ENCODE measurements at places on chromosomes 1 and 21.

DNA sequence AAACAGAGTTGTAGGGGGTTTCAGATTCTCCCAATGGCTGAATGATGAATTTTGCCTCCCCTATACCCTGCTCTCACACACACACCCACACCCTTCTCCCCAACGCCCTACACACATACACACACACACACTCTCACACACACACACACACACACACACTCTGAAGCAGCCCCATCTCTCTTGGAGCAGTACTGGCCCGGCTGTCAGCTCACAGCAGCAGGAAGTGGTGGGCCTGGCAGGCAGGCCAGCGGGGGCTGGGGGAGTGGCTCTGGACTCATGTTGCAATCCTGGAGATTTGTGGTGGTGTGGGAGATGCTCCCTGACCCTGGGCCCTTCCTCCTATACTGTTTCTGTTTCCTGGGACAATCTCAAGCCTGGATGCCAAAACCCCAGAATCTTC is 2.2 kb downstream of the IKBKE start:
- DNase-seq = no peak

GRCh38 chr1:158700552-158700951 is at the start of gene OR6K2:
Gene OR6K2 (minus strand): TSS chr1:158700652. CDS start chr1:158700652, 0 bp downstream.
- DNase-seq = no peak

GRCh38 chr1:243253211-243253925 is 1.7 kb downstream of the CEP170 start:
- no peak for DNase-seq

- no peak for DNase-seq
These were observed 17.8 kb upstream of the TDRD10 start for GRCh38 chr1:154483941-154484803.

Data from activated CD8-positive, alpha-beta memory T cell treated with anti-CD3 and anti-CD28 coated beads for 48 hours (primary cell).